Common myeloid progenitor, CD34-positive (primary cell): ENCODE measurements at places on chromosomes 1 and 21.

- no peak for DNase-seq
Measured at GRCh38 chr1:86054396-86054795, 102.2 kb downstream of the COL24A1 start.

- DNase-seq: no peak
Measured at GRCh38 chr1:220370041-220370700, 97.9 kb upstream of the RAB3GAP2 start.

DNA sequence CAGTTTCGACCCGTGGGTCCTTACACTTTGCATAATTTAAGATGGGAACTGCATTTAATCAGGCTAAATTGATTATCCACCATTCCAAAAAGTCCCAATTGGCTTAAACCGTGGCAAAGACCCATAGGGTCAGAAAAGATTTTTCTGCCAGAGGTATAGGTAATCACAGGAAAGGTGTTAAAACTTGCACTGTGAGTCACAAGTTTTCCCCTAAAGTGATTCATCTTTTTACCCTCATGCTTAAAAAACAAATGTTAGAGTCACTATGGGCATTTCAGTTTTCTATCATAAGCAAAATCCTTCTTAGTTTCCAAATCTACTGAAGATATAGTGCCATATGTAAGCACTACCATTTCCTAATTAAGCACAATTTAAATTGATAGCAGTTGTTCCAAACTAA lies 1079.8 kb downstream of the ADGRL2 start:
- no peak for DNase-seq

GRCh38 chr1:226203240-226203639 lies 16.7 kb upstream of the ACBD3 start:
- no peak for DNase-seq

DNA sequence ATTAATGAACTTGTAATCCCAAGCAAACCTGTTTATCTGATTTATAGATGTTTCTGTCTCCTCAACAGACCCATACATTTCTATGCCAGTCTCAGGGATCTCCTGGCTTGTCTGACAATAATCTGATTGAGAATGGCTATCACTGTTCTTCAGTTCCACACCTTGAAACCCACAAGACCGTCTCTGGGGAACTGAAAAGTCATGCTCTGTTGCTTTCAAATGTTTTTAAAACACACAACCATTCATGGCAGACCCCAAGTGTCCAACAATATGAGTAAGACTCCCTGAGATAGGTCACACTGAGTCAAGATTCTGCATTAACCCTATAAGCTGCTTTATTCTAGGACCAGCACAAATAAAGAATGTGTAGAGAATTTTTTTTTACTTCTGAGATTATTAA lies 611.2 kb upstream of the PLXNA2 start:
- no peak for DNase-seq
